ENCODE measurements at places on chromosomes 6 and 20. TPM values are rescaled to one million over a fixed set of nuclear protein-coding genes. Genes with fewer than 3 reads are reported as not detected.

The ZSCAN23 gene
- 1.6 TPM for total RNA-seq

The DUSP15 gene
- 23.6 TPM for total RNA-seq

The KCNB1 gene
- total RNA-seq: 11.1 TPM

The FANCE gene
- total RNA-seq: 4.3 TPM

The GMPR gene
- 3.5 TPM for total RNA-seq

The HMGA1 gene
- 444 TPM for total RNA-seq

The CD93 gene
- total RNA-seq: 0.10 TPM

The SS18L1 gene
- 21.6 TPM for total RNA-seq

The BPIFB1 gene
- 0.10 TPM for total RNA-seq

The CASS4 gene
- total RNA-seq: 0.15 TPM

The ADIG gene
- not detected for total RNA-seq

The SCRT2 gene
- total RNA-seq: not detected

The RAET1E gene
- 1.8 TPM for total RNA-seq

The MEI4 gene
- 0.05 TPM for total RNA-seq

The KCNQ2 gene
- total RNA-seq: 19.4 TPM

The CAPN11 gene
- total RNA-seq: 1.2 TPM

The BPI gene
- not detected for total RNA-seq

The ZNF391 gene
- 4.4 TPM for total RNA-seq

The GHRH gene
- not detected for total RNA-seq

The MACROD2 gene
- 1.2 TPM for total RNA-seq

The C20orf141 gene
- not detected for total RNA-seq

The CLPSL2 gene
- total RNA-seq: 0.57 TPM

The ARMC2 gene
- total RNA-seq: 9.3 TPM

The LTA gene
- 0.72 TPM for total RNA-seq

The UBD gene
- 0.54 TPM for total RNA-seq

The AHI1 gene
- 22.3 TPM for total RNA-seq

The PKIB gene
- total RNA-seq: 1.1 TPM

The ARFGEF3 gene
- total RNA-seq: 1.5 TPM

The FAM217A gene
- total RNA-seq: not detected

The TGM3 gene
- total RNA-seq: not detected

The KHDC1L gene
- total RNA-seq: not detected

The ADGRG6 gene
- total RNA-seq: 259 TPM

Data from Panc1 (cell line).